ENCODE measurements at places on chromosomes 2 and 18.

- DNase-seq = peak; percentile 16
Observed at GRCh38 chr18:63199743-63200241, 119.8 kb downstream of the BCL2 start.

- DNase-seq = no peak
Observed at GRCh38 chr2:68441994-68442322, 25.1 kb downstream of the FBXO48 start.

GRCh38 chr2:134823431-134823830, 15.0 kb upstream of the ACMSD start:
- no peak for DNase-seq

GRCh38 chr18:45686891-45687611, 36.9 kb upstream of the SLC14A1 start:
- DNase-seq = peak; percentile 57

GRCh38 chr18:60082790-60083189, 183.0 kb downstream of the PMAIP1 start:
- DNase-seq = no peak

- no peak for DNase-seq
Observed at GRCh38 chr2:171522052-171522787, at the start of gene CYBRD1. TSS of gene CYBRD1 (plus strand) at chr2:171522474. CDS start at chr2:171522546, 72 bp downstream.

GRCh38 chr18:22172594-22173049, 3.2 kb downstream of the GATA6 start:
- no peak for DNase-seq

DNA sequence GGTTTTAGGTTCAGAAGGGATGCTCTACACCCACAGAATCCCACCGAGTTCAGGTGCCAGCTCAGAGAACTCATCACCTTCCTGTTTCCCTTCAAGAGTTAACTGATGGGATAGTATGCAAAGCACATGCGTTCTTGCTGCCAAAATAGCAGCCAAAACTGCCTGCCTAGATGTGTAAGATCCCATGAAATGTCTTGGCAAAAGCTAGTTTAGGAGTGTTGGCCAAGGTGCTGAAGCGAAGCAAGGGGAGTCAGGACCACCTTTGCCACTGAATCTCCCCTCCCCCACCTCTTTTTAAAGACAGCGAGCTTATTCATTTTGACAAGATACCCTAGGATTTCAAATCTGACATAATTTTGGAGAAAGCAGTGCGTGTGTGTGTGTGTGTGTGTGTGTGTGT, 2.1 kb downstream of the DOCK10 start:
- DNase-seq = no peak

DNA sequence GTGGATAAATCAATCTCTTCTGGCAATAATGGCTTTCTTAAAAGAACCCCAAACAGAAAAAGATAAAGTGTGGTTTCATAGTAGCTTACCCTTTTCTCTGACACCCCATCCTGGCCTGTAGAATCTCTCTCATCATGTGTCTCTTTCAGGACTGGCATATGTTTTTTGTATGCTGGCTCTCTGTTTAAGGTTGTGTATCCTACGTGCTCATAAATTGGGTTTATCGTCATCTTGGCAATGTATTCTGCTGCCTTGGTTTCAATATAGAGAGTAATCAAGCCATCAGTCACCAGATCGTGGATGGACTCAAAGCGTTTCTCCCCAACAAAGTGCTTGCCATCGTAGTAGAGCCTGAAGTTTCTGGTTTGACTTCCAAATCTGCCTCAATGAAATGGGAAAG, 113.5 kb upstream of the CHRNA1 start:
- no peak for DNase-seq

GRCh38 chr2:118932949-118933348, 9.0 kb upstream of the MARCO start:
- DNase-seq = no peak

- no peak for DNase-seq
Observed at GRCh38 chr2:238053191-238053776, 7.5 kb upstream of the SCLY start.

- DNase-seq = no peak
Observed at GRCh38 chr2:198135481-198135934, 331.1 kb downstream of the PLCL1 start.

GRCh38 chr2:22902180-22902550, 482.8 kb upstream of the KLHL29 start:
- DNase-seq = no peak

DNA sequence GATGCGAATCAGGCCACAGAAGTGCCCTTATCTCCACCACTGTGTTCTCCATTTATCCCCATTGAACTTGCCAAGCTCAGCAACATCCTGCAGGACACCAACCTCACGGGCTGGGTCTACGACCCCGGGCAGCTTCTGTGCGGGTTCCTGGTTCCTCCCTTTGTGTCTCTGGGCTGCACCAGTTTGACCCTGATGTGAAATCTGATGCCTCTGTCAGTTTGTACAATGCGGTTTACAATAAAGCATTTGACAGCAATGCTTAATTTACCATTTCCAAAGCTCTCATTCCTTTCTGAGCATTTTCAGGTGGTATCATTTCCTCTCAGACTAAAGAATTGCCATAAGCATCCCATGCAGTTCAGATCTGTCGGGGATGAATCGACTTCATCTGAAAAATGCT, 3.3 kb upstream of the TMEM18 start:
- DNase-seq = no peak

DNA sequence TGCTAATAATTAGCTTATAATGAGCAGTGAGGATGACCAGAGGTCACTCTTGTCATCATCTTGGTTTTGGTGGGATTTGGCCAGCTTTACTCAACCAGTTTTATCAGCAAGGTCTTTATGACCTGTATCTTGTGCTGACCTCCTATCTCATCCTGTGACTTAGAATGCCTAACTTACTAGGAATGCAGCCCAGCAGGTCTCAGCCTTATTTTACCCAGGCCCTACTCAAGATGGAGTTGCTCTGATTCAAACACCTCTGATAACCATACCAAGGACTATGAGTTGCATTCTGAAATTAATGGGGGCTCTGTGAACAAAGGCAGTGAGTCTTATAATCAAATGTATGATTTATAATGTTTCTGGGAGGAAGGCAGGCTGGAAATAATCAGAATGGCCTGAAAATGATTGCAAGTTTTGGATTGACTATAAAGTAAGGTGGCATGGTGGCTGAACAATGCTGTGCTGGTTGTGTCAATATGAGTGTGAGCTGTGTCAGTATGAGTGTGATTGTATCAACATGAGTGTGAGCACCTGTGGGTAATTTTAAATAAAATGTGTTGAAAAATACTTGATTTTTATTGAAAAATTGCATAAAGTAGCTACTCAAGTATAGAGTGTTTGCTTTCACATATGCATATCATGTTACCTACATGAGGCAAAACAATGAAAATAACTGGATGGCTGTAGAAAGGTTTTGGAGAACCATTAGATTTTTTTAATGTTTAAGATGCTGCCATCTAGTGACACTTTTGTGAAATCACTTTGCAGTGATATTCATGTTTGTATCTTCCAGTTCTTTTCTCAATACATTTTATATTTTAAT, 103.0 kb downstream of the KYNU start:
- no peak for DNase-seq

DNA sequence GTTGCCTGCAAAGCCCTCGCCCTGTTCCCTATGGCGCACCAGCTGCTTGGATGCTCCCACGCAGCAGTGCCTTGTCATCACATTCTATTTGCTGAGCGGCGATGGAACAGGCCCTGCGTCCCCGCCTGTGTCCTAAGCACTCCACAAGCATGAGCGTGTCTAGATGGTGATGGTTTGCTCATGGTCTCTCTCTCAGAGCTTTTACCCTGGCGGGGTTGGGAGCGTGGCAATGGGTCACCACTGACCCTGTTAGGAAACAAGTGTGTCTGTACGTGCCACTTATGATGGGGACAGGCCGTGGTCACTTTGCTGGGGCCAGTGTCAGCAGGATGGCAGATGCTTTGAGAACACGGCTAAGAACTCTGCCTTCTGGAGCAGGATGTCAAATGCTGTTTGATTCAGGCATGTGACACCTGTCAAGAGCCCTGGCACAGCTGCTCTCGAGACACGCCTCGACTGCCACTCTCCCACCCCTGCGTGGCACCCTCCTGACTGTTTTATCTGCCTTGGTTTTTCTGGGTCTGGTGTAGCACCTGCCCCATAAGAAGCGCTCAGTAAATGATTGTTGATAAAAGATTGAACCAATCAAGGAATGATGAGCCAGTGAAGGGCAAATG, 44.2 kb downstream of the RRM2 start:
- no peak for DNase-seq

DNA sequence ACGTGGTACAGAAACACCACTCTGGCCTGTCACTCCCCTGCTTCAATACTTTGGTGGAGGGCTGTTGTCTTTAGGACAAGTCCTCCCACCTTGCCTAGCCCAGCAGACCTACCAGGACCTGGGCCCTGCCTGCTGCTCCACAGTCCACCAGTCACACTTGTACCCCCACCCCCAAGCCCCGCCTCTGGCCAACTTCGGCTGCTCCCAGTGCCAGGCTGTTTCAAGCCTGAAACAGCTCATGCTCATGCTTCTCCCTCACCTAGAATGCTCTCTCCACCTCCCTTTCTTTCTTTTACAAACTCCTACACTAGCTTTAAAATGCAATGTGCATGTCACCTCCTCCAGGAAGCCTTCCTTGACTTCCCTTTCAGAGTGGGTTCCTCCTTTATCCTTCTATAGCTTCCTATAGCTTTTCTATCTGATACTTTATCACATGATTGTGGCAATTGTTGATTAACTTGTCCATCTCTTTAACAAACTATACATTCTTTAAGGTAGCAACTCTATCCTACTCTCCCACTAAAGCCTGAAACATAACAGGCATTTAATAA, 4.8 kb upstream of the OXER1 start:
- no peak for DNase-seq

GRCh38 chr2:186349508-186349907, 136.6 kb upstream of the ZC3H15 start:
- DNase-seq = no peak

DNA sequence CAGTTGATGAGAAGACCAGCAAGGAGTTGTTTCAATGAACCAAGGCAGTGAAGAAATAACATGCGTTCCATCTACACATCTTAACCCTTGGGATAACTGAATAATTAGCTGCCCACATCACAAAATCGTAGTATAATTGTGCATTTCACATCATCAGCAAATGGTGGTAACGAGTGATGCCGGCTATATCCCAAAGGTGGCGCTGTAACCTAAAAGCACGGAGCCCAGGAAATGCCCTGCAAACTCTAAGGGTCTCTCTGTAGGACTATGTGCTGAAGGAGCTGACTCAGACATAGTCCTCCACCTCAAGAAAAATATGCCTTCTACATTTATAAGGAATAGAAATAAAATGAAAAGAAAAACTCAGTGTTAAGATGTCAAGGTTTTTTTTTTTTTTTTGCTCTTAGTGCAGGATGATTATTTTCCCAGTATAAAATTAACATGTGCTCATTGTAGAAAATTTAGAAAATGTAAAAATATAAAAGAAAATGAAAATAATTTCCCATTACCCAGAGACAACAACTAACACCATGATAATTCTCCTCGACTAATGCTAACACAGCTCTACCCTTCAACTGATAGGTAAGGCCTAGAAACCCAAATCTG, 23.1 kb upstream of the DSG3 start:
- DNase-seq = no peak

GRCh38 chr2:160660741-160661140, 167.1 kb upstream of the RBMS1 start:
- DNase-seq = no peak

DNA sequence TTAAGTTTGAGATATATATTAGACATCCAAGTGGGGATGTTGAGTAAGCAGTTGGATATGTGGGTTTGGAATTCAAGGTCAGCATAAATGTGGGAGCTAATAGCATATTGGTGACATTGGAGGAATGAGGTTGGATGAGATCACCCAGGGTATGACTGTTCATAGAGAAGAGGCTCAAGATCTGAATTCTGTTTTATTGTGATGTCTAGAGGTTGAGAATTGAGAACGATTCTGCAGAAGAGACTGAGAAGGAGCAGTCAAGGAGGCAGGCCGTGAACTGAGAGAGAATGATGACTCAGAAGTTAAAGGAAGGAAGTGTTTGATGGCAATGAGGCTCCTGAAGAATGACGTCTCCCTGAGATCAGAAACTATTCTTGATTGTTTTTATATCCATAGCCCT, 5.9 kb downstream of the SERPINB11 start:
- DNase-seq = no peak

DNA sequence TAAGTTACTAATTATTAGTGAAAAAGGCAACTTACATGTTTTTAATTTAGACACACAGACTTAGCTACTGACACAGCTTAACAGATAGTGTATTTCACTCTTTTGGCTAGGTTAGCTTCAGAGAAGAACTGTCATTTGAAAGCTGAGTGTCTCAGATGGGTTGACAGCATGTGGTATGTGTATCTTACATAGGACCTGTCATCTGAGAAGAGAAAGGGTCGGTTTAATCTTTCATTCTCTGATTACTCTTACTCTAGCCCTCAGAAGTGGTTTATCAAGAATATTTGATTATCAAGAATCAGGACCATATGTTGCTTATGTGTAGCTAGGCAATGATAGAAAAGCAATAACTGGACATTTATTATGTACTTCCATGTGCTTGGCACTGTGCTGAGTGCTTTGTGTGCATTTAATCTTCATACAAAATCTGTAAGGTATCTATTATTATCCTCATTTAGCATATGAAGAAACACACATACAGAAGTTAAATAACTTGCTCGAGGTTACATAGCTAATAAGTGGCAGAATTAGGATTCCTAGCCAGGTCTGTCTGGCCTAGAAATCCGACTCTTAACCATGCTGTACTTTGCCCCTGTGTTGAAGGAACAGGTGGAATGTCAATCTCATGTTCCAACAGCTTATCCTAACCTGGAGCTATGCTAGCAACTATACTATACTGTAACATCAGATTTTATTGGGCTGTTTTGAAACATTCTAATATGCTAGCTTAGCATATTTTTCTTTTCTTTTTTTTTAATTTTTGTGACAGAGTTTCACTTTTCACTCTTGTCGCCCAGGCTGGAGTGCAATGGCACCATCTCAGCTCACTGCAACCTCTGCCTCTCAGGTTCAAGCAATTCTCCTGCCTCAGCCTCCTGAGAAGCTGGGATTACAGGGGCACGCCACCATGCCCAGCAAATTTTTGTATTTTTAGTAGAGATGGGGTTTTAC, 28.4 kb downstream of the CFLAR start:
- DNase-seq = no peak

- DNase-seq = no peak
Observed at GRCh38 chr2:238092486-238093035, 7.6 kb upstream of the ESPNL start.

GRCh38 chr2:207492461-207492860, 37.3 kb upstream of the CREB1 start:
- no peak for DNase-seq

GRCh38 chr2:211423018-211423417, 866.6 kb downstream of the CPS1 start:
- DNase-seq = no peak

DNA sequence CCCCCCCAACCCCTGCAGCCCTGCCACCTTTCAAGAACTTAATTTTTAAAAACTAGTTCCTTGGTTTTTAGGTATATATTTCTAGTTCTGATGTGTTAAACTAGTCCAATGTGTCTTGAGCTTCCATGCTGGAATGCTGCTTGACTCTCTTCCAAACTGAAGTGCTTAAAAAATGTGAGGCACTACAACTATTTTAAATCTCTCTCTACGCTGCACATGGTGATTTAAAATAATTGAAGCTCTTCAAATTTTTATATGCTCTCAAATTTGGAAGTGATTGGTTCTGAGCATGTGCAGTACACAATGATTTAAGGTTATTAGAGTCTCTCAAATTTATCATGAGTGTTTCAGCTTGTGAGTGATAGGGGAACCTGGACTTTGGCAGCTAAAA, 192.6 kb upstream of the ZEB2 start:
- no peak for DNase-seq

All from T-cell (primary cell).